ENCODE measurements at places on chromosomes 7 and 10. TPM values are rescaled to one million over a fixed set of nuclear protein-coding genes. Genes with fewer than 3 reads are reported as not detected.

DNA sequence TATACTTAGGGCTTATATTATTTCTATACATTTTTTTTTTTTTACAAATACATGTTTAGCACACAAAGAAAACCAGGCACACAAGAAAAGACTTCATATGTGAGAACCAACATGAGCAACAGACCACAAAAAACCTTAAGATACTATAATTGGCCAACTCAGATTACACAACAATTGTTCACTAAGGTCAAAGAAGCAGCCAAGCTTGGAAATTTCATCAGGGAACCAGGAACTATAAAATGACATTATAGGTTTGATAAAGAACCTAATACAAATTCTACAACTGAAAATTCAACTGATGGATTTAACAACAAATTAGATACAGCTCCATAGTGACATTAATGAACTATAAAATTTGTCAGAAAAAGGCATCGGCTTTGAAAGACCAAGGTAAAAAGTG lies 4.4 kb upstream of the LUC7L2 start:
- H3K36me3 ChIP-seq = no peaks in the 10 kb centered on the region
- H3K4me3 ChIP-seq = no peak overlapping the region
- H3K27me3 ChIP-seq = no peaks in the 10 kb centered on the region
- no peak for DNase-seq
- no peak overlapping the region for H3K27ac ChIP-seq

DNA sequence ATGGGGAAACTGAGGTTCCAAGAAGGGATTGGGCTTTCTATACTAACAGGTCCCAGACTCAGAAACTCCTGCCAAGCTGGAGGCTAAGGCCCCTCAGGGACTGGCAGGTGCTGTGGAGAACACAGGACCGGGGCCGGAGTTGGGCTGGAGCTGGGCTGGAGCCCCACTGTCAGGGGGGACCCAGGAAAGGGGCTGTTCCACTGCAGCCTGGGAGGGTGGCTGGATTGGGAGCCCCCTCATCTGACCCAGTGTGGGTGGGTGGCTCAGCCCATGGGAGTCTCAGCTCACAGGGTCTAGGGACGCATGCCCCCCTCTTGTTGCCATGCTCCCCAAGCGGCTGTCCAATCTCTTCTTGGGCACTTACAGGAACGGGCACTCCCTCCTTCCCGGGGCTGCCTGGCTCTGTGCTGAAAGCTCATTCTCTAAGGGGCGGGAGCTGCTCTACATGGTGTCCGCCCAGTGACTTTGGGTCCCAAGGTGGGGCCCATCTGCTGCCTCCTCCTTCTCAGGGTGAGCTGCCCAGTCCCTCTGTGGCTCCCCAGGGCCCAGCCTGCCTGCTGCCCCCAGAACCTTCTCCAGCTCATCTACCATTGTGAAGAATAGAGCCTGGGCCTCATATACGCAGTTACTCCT lies 126.5 kb downstream of the MYL10 start:
- H3K27ac ChIP-seq = no peak overlapping the region
- no peaks in the 10 kb centered on the region for H3K4me1 ChIP-seq
- no peaks in the 10 kb centered on the region for H3K36me3 ChIP-seq
- H3K27me3 ChIP-seq = peaks cover 2% of the 10 kb centered on the region
- DNase-seq = no peak

TSPAN15 gene
- total RNA-seq = 7.9 TPM

NAT16 gene
- not detected for total RNA-seq

MGAM2 gene
- 0.27 TPM for total RNA-seq

Data from gastrocnemius medialis (tissue), 4 donors.